Activated CD4-positive, alpha-beta T cell treated with anti-CD3 and anti-CD28 coated beads, Interleukin-2, amount 10 ng/mL, durations not matched to agents 7 days and 5 days (primary cell): ENCODE measurements at places on chromosomes 11 and 22. TPM values are rescaled to one million over a fixed set of nuclear protein-coding genes. Genes with fewer than 3 reads are reported as not detected.

- no peaks in the 10 kb centered on the region for H3K4me1 ChIP-seq
- H3K4me3 ChIP-seq, result no peak overlapping the region
Measured at GRCh38 chr11:91231226-91231625, 993.4 kb upstream of the FAT3 start.

GRCh38 chr22:30253205-30253852 is 6.8 kb upstream of the LIF start:
- H3K27me3 ChIP-seq, result no peaks in the 10 kb centered on the region
- peak overlapping the region; percentile 64 for H3K27ac ChIP-seq
- H3K36me3 ChIP-seq, result no peaks in the 10 kb centered on the region
- H3K4me1 ChIP-seq, result peaks cover 70% of the 10 kb centered on the region
- H3K4me3 ChIP-seq, result no peak overlapping the region

DNA sequence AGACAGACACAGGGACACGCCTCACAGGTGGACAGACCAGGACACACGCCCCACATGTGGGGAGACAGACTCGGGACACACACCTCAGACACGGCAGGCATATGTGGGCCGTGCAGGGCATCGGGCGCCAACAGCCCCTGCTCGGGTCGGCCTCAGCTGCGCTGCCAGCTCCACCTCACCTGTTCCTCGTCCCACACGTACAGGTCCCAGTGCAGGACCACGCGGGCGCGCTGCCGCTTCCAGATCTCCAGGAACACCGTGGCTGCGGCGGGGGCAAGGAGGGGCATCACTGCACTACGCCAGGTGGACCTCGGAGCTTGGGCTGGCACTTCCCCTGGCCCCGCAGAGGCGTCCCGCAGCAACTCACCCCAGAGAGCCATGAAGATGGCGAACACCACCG is 12.4 kb downstream of the ANO9 start:
- H3K27ac ChIP-seq, result no peak overlapping the region
- no peak overlapping the region for H3K4me3 ChIP-seq
- no peak for DNase-seq
- peaks cover 18% of the 10 kb centered on the region for H3K36me3 ChIP-seq

DNA sequence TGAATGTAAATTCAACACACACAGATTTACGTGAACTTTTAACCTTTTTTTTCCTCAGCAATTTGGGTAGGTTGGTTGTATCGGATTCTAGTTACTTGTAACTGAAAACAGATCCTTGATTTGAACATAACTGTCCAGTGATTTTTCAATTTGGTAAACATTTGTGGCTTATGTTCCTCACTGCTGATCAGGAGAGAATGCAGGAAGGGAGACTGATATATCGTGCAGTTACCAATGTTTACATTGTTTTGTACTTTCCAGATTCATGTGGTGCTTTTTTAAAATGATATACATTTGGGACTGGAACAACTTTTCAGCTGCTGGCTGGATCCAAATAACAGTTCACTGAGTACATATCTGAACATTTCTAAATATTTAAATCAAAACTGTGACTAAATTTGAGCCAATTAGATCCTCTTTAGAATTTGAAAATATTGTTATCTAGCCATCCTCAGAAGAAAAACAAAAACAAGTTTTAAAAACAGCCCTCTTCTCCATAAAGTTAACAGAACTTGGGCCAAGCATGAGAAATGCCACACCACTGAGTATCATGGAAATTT is 84.3 kb upstream of the MTMR2 start:
- H3K27me3 ChIP-seq, result no peaks in the 10 kb centered on the region
- no peak overlapping the region for H3K4me3 ChIP-seq
- H3K27ac ChIP-seq, result no peak overlapping the region

DNA sequence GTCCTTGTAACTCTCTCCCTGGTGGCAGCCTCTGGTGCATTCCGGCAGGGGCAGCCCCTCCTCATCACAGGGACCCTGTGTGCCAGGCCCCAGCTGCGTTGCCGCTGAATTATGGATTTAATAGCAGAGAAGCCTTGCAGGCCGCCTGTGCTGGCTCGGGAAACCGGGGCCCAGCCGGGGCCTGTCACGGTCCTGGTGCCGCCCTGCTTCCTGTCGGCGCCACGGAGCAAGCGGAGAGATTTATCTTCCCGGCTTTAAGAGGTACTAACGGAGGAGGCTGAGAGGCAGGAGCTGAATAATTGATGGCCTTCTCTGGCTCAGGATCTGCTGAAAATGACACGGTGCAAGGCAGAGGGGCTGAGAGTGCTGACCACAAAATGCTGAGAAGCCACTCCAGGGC is 54.0 kb upstream of the CCDC188 start:
- H3K27me3 ChIP-seq, result no peaks in the 10 kb centered on the region
- no peak overlapping the region for H3K4me3 ChIP-seq
- H3K4me1 ChIP-seq, result peaks cover 23% of the 10 kb centered on the region
- peak overlapping the region; percentile 98 for H3K27ac ChIP-seq

DNA sequence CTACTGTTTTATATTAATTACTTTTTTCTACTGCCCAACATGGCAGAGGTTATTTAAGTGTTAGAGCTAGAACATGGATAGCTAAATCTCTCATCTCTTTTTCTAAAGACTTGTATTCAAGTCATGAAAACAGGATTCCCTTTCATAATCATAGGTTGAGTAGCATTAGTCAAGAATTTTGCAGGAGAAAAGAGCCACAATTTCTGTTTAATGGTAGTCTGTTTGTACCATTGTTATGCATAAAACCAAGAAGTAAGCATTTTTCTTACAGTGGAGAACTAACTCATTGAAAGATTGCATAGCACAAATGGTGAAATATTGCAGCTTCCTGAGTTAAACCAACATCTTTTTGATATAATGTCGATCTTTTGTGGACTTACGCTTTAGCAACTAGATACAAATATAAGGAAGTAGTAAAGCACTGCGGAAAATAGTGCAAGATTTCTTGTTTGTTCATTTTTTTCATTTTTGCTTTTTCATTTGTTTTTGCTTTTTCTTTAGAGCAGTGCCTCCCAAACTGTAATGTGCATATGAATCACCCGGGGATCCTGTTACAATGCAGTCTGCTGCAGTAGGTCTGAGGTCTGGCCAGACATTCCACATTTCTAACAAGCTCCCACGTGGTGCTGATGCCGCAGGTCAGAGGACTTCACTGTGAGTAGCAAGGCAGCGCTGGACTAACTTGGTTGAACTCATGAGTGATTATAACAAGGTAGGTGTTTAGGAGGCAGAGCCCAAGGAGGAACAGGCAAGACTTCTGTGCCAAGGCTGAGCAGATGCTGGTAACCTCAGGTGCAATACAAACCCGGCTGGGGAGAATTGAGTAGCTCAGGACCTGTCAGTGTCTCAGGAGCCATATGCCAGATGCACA is 4.6 kb downstream of the ETS1 start:
- no peak overlapping the region for H3K27ac ChIP-seq
- no peaks in the 10 kb centered on the region for H3K36me3 ChIP-seq
- H3K27me3 ChIP-seq, result no peaks in the 10 kb centered on the region
- H3K4me3 ChIP-seq, result no peak overlapping the region
- peaks cover 36% of the 10 kb centered on the region for H3K4me1 ChIP-seq

- no peak for DNase-seq
- no peaks in the 10 kb centered on the region for H3K4me1 ChIP-seq
- H3K27me3 ChIP-seq, result no peaks in the 10 kb centered on the region
- no peaks in the 10 kb centered on the region for H3K36me3 ChIP-seq
- H3K4me3 ChIP-seq, result no peak overlapping the region
- no peak overlapping the region for H3K27ac ChIP-seq
Measured at GRCh38 chr11:21635394-21636145, 557.3 kb upstream of the ANO5 start.

GRCh38 chr11:105622016-105622415 is 12.1 kb downstream of the GRIA4 start:
- no peaks in the 10 kb centered on the region for H3K36me3 ChIP-seq
- DNase-seq, result no peak
- H3K27me3 ChIP-seq, result no peaks in the 10 kb centered on the region
- H3K4me3 ChIP-seq, result no peak overlapping the region

DNA sequence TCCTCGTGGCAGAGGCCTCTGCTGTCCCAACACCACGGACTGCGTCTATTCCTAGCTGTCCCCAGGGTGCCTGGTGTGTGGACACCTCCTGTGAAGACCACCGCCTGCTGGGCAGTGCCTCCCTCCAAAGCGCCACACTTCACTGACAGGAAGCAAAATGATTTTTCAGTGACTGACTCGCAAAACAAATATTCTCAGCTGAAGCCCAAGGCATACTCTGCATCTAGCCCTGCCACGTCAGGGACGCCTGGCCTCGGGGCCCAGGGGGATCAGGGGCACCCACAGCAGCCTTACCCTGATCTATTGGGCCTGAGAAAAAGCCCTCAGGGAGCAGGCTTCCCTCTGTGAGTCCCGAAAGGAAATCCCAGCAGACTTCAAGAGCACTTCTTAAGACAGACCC is 2.2 kb downstream of the BRD1 start:
- no peaks in the 10 kb centered on the region for H3K27me3 ChIP-seq
- no peak for DNase-seq
- H3K4me3 ChIP-seq, result peak overlapping the region; percentile 90
- H3K4me1 ChIP-seq, result peaks cover 47% of the 10 kb centered on the region

GRCh38 chr11:3155691-3156258 is 9.3 kb downstream of the OSBPL5 start:
- H3K36me3 ChIP-seq, result no peaks in the 10 kb centered on the region
- DNase-seq, result no peak
- no peak overlapping the region for H3K4me3 ChIP-seq
- peaks cover 5% of the 10 kb centered on the region for H3K27me3 ChIP-seq
- no peak overlapping the region for H3K27ac ChIP-seq

- no peaks in the 10 kb centered on the region for H3K4me1 ChIP-seq
- no peak for DNase-seq
- H3K4me3 ChIP-seq, result no peak overlapping the region
Measured at GRCh38 chr22:39379756-39380730, 19.5 kb upstream of the TAB1 start.

DNA sequence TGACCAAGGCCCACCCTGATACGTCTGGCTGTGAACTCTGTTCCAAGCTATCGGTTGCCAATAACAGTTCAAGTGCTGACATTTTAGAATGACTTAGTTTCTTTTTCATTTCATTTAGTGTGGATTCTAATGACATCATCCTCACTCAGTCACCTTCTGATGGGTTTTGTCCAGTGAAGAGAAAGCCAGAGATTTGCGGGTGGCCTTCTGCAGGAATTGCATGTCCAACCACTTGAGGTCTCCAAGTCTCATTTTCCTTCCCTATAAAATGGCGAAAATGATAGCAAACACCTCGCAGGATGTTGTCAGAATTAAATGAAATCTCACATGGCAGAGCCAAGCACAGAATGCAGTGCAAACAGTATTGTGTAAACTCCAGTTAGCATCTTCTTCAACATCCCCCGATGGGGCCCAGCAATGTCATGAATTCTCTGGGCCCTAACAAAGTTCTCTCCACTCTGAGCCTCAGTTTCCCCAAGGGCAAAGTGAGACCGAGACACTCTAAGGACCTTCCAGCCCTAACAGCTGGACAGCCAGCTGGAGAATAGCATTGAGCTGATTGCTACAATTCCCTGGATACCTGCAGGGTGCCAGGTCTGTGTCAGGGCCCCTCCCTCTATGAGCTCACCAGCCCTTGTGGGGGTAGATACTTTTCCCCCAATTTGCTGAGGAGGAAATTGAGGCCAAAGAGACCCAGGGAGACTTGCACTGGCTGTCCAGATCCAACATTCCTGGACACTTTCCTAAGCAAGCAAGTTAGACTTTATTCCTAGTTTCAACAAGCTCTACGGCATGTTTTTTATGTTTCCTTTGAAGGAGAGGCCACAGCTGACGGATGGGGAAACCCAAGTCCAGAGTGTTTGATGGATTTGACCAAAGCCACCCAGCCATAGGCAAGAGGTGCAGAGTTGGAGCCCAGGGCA is 286.7 kb downstream of the MN1 start:
- no peak overlapping the region for H3K4me3 ChIP-seq
- DNase-seq, result no peak
- H3K4me1 ChIP-seq, result no peaks in the 10 kb centered on the region
- H3K27ac ChIP-seq, result no peak overlapping the region
- no peaks in the 10 kb centered on the region for H3K36me3 ChIP-seq

DNA sequence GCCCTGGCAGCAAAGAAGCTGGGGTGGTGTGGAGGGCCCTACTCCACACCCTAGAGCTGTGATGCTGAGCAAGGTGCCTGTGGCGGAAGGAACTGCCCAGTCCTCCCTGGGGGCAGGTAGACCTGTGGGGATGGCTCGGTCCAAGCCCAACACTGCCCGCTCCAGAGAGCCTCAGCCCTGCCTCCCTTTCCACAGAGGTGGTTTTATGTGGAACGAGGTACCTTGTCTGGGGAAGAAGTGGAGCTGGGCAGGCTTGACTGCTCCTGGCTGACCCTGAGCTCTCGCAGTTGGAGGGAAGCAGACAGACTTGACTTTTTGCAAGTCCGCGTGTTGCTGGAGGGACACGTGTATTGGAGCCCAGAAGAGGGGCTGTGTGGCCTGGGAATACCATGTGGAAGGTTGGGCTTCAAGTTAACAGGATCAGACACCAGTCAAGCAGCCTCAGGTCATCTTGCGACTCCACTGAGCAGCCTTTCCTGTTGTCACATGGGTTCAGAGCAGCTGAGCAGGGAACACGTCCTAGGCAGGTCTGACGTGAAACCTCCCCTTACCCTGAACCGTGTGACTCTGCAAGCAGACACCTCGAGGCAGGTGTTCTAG is 117.7 kb downstream of the CACNA1I start:
- peaks cover 33% of the 10 kb centered on the region for H3K27me3 ChIP-seq
- H3K4me1 ChIP-seq, result peaks cover 8% of the 10 kb centered on the region
- no peak overlapping the region for H3K4me3 ChIP-seq
- H3K36me3 ChIP-seq, result peaks cover 2% of the 10 kb centered on the region

- DNase-seq, result no peak
- H3K4me3 ChIP-seq, result no peak overlapping the region
- H3K4me1 ChIP-seq, result no peaks in the 10 kb centered on the region
- H3K27ac ChIP-seq, result no peak overlapping the region
- H3K36me3 ChIP-seq, result no peaks in the 10 kb centered on the region
- H3K27me3 ChIP-seq, result no peaks in the 10 kb centered on the region
Measured at GRCh38 chr11:20021212-20021611, 139.1 kb downstream of the DBX1 start.

DNA sequence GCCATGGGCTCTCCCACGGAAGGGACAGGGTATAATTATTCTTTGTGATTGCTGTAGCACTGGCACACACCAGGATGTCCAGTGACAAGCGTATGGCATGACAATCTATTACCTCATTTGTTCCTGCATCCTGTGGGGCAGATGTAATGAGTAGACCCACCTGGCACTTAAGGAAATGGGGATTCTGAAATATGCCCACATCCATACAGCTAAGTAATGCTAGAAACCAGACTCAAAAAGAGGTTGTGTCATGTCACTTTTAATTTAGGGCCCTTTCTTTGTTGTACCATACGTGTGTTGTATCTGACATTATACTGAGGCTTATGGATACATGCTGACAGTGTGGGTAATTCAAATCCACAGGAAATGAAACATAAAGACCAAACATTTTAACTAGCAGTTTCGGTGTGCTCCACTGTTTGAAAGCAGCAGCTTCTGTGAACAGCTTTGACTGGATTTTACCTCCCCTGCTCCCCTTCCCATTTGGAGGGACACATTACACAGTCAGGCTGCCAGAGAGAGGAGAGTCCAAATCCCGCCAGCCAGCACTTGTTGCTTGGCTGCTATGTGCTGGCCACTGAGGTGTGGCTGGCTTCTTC is 21.2 kb downstream of the GRAMD1B start:
- peaks cover 13% of the 10 kb centered on the region for H3K36me3 ChIP-seq
- H3K4me1 ChIP-seq, result peaks cover 74% of the 10 kb centered on the region
- H3K27me3 ChIP-seq, result no peaks in the 10 kb centered on the region
- H3K4me3 ChIP-seq, result peak overlapping the region; percentile 5
- H3K27ac ChIP-seq, result peak overlapping the region; percentile 86

LGR4 gene
- total RNA-seq, result 0.29 TPM

OR4C12 gene
- not detected for total RNA-seq

HBE1 gene
- not detected for total RNA-seq

FAR1 gene
- 56.0 TPM for total RNA-seq

LIF gene
- 103 TPM for total RNA-seq

CYB561A3 gene
- total RNA-seq, result 49.4 TPM

TALDO1 gene
- 268 TPM for total RNA-seq

KRTAP5-9 gene
- total RNA-seq, result 0.19 TPM

RIN1 gene
- total RNA-seq, result 1.6 TPM

ZNF202 gene
- 13.7 TPM for total RNA-seq

POLDIP3 gene
- total RNA-seq, result 83.4 TPM

ARRB1 gene
- total RNA-seq, result 29.5 TPM

PRR33 gene
- not detected for total RNA-seq
